Central memory CD8-positive, alpha-beta T cell (primary cell): ENCODE measurements at places on chromosomes 1 and 21.

DNA sequence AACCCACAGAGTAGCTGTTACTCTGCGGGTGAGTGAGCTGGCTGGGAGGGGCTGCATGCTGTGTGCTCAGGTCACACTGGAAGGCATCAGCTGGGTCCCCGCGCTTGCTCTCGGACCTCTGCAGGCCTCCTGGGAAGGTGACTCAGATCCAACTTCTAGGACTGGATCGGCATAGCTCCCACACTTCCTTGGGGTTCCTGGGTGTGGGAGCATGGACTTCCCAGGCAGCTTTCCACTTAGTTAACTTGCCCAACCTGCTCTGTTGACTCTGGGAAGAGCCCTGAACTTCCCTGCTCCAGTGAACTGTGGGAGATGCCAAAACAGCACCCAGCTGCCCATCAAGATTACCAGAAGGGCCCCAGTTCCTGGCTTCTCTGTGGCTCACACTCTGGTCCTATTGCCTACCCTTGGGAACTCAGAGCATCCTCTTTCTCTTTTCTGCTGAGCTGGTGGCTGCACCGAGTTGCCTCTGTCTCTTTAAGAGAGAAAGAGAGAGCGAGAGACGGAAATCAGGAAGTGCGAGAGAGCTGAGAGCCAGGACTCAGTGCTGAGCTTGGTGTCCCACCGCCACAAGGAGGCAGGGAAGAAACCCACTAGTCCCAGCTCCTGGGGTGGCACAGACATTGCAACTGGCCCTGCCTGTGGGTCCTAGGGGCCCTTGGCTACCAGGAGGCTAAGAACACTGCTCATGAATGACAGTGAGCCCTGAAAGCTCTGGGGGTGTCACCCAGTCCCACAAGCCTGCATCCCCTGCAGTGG, at the start of gene IKBKE:
Gene IKBKE (plus strand): TSS at position 544 of the 759 bp plus-strand sequence. CDS start 2,752 bp downstream, outside the sequence.
- DNase-seq, result peak; percentile 29

DNA sequence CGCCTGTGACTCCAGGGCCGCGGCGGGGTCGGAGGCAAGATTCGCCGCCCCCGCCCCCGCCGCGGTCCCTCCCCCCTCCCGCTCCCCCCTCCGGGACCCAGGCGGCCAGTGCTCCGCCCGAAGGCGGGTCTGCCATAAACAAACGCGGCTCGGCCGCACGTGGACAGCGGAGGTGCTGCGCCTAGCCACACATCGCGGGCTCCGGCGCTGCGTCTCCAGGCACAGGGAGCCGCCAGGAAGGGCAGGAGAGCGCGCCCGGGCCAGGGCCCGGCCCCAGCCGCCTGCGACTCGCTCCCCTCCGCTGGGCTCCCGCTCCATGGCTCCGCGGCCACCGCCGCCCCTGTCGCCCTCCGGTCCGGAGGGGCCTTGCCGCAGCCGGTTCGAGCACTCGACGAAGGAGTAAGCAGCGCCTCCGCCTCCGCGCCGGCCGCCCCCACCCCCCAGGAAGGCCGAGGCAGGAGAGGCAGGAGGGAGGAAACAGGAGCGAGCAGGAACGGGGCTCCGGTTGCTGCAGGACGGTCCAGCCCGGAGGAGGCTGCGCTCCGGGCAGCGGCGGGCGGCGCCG, at the start of gene SIM2:
Gene SIM2 (plus strand): TSS at position 135 of the 565 bp plus-strand sequence. CDS start 632 bp downstream, outside the sequence.
- no peak for DNase-seq

DNA sequence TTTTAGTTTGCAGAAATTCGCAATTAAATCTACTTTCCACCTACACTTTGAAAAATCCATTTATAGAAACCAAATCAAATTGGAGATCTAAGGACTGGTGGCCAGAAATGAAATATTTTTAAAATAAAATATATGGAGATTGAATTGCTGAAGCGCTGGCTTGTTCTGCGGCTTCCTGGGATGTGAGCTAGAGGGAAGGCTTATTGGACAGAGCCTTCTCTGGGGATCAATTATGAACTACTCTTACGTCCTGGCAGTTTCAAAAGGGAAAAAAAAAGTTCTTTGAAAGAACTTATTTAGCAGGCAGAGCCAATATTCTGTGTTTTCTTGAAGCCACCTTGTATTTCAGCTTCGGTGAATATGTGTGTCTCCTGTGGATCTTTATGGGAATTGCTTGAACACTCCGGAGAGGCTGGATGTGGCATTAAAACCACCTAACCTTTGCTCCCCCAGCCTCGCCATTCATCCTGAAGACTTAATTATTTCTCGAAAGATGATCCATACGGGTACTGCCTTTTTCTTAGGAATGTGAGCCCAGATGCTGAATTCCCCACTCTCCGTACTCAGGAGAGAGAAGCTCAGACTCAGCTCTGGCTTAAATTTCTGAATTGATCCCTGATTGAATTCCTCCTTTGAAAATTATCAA, 478.9 kb upstream of the VAMP3 start:
- DNase-seq, result no peak

GRCh38 chr1:9764550-9764949, 59.2 kb downstream of the CLSTN1 start:
- DNase-seq, result no peak

GRCh38 chr1:214590696-214591095, 12.3 kb upstream of the CENPF start:
- DNase-seq, result no peak

DNA sequence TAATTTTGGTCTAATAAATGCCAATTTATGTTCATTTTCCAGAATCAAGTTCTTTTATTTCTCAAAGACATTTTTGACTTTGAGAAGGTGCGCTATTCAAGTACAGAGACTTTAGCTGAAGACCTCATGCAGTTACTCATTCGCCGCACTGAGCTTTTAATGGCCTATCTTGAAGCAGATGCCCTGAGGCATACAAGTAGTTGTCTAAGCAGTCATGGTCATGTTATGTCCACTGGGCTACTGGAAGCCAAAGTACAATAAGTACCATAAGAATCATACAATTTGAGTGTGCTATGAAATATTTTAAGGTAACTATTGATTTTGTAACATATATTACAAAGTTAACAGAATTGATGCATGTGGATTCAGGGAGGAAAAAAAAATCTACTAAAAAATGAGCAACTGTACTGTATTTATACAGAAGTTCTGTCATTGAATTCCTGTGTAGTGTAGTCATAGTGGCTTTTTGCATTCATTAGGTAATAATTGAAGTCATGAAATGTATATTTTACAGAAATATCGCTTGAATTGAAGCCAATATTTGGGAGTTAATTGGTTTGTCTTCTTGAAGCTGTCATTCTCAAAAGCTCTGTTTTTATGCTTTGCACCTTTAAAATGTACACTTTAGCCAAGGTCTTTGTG, 13.5 kb upstream of the NEXN start:
- no peak for DNase-seq

DNA sequence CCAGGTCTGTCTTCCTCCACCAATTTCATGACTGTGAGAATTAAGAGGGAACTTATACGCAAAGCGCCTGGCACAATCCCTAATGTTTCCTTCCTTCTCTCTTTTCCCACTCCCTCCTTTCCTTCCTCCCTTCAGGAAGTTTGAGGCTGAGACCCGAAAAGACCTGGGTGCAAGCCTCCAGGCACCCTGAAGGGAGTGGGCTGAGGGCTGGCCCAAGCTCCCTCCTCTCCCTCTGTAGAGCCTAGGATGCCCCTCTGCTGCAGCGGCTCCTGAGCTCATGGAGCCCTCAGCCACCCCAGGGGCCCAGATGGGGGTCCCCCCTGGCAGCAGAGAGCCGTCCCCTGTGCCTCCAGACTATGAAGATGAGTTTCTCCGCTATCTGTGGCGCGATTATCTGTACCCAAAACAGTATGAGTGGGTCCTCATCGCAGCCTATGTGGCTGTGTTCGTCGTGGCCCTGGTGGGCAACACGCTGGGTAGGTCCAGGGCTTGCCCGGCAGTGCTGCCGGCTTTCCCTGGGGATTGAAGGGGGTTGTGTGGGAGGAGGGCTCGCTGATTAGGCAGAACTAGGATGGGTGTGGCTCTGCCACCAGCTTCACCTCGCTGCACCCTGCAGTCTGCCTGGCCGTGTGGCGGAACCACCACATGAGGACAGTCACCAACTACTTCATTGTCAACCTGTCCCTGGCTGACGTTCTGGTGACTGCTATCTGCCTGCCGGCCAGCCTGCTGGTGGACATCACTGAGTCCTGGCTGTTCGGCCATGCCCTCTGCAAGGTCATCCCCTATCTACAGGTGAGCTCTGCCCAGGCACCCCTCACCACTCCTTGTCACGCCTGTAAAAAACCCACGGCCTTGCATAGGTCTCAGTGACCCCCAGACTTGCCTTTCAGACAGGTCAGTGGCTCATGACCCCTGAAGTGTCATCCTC, 1.7 kb downstream of the HCRTR1 start:
- no peak for DNase-seq

DNA sequence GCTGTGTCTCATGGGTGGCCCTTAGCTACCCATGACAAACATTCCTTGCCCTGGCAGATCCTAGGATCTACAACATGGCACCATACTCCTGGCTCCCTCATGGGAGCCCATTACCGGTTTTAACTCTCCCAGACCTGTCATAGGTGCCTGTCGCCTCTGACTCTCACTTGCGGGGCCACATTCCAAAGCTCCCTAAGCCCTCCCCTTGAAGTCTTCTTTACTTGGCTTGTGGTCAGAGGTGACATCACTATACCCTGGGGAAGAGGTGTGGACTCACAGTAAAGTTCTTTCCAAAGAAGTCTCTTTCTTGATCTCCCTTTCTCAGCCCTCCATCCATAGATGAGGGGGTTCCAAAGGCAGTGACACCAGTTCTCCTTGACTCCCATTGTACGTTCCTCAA, 5.4 kb upstream of the SLAMF9 start:
- no peak for DNase-seq

DNA sequence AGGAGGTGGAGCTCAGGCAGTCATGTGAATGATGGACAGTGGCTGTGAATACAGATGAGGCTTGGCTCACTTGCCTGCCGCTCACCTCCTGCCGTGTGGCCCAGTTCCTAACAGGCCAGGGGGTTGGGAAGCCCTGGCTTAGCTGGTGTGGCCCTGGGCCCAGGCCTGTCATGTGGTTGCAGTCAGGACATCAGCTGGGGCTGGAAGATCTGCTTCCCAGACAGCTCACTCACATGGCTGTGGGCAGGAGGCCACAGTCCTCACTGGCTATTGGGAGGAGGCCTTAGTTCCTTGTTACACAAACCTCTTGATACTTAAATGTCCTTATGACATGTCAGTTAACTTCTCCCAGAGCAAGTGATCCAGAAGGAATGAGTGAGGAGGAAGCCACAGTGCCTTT, 138.8 kb upstream of the CSF3R start:
- DNase-seq, result no peak

DNA sequence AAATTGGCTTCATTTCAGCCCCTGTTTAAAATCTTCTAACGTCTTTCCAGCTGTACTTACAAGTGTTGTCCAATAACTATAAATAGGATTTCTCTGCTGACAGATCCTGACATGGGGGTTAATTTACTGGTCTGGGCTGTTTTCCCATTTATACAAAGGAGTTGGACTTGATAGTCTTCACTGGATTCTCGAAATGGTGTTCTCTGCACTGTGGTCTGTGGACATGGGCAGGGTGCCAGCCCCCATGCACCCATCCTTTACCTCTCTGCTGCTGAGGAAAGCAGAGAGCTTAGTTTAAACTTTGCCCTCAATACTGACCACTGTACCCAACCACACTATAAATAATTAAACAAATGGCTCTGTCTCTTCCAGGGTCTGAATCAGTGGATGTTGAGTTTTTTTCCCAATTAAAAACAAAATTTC, 5.2 kb downstream of the DIO1 start:
- DNase-seq, result no peak

- DNase-seq, result no peak
These were observed 134.4 kb downstream of the TGFB2 start for GRCh38 chr1:218479436-218480115.

- no peak for DNase-seq
These were observed 91.7 kb downstream of the COL24A1 start for GRCh38 chr1:86064899-86065298.

GRCh38 chr1:212037900-212038299, 2.4 kb downstream of the DTL start:
- DNase-seq, result no peak

DNA sequence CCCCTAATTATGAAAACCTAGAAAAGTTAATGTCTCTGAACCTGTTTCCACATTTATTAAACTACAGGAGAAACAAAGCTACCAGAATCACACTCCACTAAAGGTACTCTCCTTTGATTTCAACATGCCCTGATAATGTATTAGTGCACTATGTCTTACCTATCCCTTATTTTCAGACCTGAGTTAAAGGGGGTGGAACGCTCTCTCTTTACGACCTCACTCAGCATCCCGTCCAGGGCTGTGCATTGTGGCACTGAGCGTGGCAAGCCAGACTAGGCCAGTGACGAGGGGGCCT, 678 bp downstream of the LSM10 start:
- no peak for DNase-seq

DNA sequence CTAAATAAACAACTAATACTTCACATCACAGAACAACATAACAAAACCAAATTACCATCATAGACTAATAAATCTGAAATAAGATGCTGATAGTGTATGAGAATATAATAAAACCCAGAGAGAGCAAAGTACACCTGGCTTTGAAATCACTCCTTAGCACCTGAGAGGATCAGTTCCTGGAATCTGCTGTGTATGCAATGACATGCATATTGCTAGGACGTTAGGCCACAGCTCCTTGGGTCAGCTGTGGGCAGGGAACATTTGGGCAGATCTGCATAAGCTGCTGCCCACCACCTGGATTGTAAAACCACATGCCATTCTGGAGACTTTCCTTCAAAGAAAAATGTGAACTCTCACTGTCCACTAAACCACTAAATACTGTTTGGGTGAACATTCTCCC, 81.1 kb downstream of the NR5A2 start:
- no peak for DNase-seq

DNA sequence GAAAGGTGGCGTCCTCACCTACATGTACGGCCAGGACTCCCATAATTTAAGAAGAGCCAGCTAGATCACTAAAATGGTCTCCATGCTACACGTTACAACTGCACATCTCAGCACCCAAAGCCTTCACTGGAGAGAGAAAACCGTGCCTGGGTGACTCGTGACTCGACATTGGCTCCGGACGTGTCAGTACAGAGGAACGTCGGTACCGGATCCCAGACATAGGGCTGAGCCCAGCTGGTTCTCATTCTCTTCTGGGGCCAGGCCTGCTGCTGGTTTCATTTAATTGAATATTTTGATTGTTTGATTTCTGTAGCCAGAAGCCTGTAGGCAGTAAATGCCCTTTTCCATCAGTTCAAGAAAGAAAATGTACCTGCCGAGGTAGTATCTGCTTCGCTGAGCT, 93.1 kb downstream of the HHIPL2 start:
- DNase-seq, result no peak

- no peak for DNase-seq
These were observed 37.2 kb downstream of the MRAP start for GRCh38 chr21:32335601-32336575.

GRCh38 chr1:96973605-96974004, 252.0 kb downstream of the PTBP2 start:
- DNase-seq, result no peak

GRCh38 chr1:108830119-108831008, 26.5 kb downstream of the AKNAD1 start:
- no peak for DNase-seq

GRCh38 chr1:186210258-186210657, 164.8 kb downstream of the TPR start:
- DNase-seq, result no peak

GRCh38 chr1:156656806-156657740, 15.2 kb downstream of the BCAN start:
- DNase-seq, result peak; percentile 44
